Stimulated activated CD4-positive, alpha-beta T cell treated with anti-CD3 and anti-CD28 coated beads, TNF-alpha, amount 100 ng/mL, for 48 hours (primary cell): ENCODE measurements at places on chromosomes 1 and 21.

- no peak for DNase-seq
Observed at GRCh38 chr1:119914071-119914470, 17.8 kb upstream of the ADAM30 start.

DNA sequence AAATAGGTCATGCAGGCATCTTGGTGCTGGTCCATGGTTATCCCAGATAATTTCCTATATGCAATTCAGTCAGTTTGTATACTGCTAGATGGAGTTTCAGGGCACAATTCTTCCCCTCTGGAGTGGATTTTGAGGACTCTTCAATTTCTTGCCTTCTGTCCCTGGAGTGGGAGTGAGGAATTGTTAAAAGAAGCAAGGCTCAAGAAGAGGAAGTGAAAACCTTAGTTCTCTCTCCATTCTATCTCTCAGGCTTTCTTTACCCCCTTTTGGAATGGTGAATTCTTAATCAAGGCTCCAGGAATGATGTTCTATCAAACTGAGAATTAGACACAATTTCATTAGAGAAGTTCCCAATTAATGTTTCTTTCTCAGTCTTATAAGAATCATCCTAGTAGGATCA is 67.1 kb downstream of the RWDD3 start:
- DNase-seq: no peak

DNA sequence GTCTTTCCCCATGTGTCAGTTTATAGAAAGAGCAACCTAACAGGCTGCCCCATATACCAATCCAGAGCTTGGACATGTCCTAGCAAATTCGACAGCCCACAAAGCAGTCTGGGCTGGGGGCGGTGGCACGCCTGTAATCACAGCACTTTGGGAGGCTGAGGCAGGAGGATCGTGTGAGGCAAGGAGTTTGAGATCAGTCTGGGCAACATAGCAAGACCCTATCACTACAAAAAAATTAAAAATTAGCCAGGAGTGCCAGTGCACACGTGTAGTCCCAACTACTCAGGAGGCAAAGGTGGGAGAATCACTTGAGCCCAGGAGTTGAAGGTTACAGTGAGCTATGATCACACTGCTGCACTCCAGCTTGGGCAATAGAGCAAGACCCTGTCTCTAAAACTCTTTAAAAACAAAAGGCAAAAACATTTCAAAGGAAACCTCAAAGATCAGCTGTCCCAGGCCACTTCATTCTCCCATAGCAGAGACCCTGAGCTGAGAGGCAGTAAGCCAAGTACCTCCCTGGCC is 54.4 kb downstream of the SETD4 start:
- no peak for DNase-seq

DNA sequence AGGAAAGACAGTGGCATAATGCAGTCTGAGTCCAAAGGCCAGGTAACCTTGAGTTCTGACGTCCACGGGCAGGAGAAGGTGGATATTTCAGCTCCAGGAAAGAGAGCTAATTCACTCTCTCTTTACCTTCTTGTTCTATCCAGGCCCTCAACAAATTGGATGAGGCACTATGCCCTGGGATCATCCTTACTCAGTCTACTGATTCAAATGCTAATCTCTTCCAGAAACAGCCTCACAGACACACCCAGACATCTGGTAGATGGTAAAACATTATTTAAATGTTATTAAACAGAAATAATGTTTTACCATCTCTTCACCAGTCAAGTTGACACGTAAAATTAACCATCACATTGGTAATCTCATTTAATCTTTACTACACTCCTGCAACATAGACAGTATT is 73.0 kb downstream of the RBM11 start:
- no peak for DNase-seq

- no peak for DNase-seq
Observed at GRCh38 chr1:115604508-115604907, 37.3 kb upstream of the VANGL1 start.

- DNase-seq: no peak
Observed at GRCh38 chr1:180966312-180966711, 53.6 kb downstream of the KIAA1614 start.

- no peak for DNase-seq
Observed at GRCh38 chr1:27342778-27343638, 1.2 kb downstream of the SYTL1 start.

GRCh38 chr1:86788300-86789206 is 84.2 kb downstream of the SH3GLB1 start:
- DNase-seq: no peak

DNA sequence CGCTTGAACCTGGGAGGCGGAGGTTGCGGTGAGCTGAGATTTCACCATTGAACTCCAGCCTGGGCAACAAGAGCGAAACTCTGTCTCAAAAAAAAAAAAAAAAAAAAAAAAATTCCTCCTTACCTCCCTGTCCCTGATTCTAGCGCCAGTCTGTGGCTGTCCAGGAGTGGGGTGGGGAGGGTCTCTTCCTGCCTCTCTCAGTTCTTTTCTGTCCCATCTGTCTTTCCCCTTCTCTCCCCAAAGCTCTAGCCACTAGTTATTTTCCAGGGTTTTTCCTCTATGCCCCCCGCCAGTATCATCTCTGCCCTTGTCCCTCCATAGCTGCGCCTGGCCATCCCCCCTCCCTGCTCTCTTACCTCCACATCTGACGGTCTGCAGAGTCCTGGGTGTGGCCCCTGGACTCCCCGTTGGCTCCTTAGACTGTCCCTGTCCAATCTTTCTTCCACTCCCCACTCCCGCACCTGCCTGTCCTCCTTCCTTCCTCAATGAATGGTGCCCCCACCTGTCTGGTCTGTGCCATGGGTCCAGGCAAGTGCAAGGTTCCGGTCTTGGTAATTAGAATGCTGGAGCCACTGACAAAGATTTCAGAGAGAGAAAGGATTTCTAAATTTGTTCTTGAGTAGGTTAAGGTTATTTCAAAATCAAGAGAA is 1.6 kb upstream of the TMEM63A start:
- DNase-seq: no peak

DNA sequence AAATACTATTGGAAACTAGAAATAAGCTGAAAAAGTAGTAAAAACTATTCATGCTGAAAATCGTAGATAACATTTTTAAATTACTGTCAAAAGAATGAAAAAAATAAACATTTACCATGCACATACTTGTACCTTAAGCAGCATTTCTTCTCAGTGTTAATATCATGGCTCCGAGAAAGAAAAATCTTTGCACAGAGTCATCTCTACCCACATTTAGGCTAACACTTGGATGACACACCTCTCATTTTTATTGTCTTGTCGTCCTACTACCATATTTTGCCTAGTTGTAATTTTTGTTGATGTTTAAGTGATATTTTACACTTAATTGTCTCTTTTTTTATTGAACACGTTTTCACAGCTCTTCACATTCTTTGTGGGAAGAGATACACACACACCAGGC is 1.7 kb upstream of the TNFSF4 start:
- no peak for DNase-seq

DNA sequence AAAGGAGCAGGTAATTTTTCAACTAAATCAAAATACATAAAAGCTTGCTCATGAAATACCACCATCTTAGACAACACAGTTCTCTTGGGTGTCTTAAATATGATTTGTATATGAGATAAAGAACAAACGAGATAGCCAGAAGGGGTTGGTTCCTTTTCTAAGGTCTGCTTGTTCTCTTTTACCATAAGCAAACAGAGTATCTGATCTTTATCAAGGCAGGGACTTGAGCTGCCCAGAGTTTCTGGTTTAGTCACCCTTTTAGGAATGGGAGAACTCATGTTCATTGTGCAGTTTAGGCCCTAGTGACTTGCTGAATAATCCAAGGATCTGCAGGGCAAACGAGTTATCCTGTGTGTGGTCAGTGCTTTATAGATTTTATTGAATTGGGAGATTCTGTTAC is 3.0 kb upstream of the SUCO start:
- no peak for DNase-seq

DNA sequence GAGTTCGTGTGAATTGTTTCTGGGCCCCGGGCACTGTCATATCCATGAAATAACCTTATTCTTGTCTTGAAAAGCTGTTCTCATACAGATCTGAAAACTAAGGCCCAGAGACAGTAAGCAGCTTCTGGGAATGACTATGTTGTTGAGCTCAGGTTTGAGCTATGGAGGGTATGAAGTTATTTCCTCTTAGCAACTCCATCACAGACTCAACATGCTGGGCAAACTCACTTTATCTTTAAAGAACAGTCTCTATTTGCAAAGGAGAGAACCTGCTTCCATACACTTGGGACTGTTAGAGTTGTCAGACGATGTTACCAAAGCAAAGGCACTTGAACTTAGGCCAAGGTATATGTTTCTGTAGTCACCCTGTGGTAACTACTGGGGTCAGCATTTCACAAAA is 90.0 kb downstream of the GPR88 start:
- no peak for DNase-seq

GRCh38 chr1:167644551-167644950 is 14.5 kb downstream of the RCSD1 start:
- no peak for DNase-seq

DNA sequence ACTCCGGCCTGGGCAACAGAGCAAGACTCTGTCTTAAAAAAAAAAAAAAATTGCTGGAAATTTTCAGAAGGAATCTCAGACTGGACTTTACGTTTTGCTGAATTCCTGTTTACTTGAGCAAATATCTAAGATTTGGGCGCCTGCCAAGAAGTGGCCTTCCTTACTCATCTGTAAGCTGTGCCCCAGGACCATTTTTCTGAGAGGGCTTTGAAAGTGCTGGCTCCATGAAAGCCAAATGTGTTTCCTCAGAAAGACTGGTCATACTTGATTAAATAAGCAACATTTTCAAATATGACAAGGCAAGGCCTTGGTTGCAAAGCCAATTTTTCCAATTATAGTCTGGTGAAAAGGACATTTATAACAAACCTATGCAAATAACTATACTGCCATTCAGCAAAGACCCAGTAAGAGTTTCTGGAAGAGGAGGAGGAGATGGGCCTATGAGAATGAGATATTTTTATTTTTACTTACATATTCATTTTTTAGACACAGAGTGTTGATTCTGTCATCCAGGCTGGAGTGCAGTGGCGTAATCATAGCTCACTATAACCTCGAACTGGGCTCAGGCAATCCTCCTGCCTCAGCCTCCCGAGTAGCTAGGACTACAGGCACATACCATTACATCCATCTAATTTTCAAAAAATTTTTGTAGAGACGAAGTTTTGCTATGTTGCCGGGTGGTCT is 56.3 kb upstream of the HTR1D start:
- DNase-seq: no peak

DNA sequence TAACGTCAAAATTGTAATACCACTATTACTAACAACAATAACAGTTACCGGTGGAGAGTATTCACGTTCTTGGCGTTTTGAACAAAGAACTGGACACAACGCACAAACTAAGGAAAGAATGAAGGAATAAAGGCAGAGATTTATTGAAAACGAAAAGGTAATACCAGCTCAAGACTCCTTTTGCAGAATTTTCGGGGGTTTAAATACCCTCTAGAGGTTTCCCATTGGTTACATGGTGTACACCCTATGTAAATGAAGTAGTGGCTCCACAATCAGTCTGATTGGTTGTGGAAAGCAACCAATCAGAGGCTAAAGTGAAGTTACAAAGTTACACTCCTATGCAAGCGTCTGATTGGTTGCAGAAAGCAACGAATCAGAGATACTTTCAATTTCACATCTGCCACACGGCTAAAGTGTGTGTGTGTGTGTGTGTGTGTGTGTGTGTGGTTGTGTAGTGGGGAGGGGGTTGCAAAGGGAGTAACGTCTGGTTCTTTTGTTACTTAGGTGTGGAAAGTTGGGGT is 1.1 kb upstream of the GTF2B start:
- no peak for DNase-seq

DNA sequence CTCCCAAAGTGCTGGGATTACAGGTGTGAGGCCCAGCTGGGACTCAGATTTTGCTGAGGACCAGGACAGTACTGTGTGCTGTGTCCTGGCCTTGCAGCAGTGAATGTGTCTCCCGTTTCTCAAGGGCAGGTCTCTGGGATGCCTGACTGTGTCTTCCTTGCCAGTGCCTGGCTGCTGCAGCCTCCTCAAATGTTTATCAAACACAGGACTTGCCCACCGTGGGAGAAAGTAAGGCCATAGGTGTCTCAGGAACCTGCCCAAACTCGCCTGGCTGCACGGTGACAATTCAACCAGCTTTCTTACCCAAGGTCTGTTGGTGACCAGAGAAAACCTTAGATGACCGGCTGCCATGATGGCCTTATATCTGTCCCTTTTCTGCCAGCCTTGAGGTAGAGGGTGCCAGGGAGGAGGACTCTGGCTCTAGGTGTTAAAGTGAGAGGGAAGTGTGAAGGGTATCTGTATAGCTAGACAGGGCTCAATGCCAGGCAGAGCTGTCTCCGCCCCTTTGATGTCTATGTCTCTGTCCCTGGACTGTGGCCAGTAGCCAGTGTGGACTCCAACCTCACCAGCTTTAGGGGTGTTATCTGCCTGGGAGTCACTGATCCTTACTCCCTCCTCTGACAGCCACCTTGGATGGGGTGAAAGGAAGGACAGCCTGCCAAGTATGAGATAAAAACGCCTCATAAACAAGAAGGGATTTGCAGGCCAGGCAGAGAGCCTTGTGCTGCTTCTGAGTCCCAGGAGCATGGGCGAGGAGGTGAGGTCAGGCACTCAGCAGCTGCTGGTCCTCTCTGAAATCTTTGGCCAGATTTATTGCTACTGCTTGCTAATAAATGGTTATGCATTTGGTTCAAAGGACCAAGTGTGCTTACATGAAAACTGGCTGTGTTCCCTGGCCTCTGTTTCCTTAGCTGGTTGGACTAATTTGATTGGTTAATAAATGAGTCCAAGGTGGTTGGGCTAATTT is 22.3 kb downstream of the IL6R start:
- no peak for DNase-seq

- no peak for DNase-seq
Observed at GRCh38 chr1:14750490-14750889, 152.0 kb downstream of the KAZN start.

- no peak for DNase-seq
Observed at GRCh38 chr1:24874056-24874455, 56.0 kb downstream of the RUNX3 start.

GRCh38 chr21:33157303-33157702 is 72.4 kb upstream of the IFNAR2 start:
- DNase-seq: no peak

DNA sequence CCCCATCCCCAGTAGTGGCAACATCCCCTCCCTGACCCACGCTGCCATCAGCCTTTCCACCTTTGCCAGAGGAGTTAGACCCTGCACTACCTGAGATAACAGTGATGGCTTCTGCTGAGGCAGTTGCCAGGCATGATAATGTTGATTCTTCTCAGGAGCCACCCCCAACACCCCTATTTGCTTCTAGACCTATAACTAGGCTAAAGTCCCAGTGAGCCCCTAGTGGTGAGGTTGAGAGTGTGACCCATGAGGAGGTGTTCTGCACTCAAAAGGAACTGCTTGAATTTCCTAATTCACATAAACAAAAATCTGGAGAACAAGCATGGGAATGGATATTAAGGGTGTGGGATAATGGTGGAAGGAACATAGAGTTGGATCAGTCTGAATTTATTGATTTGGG is 159.6 kb upstream of the COL11A1 start:
- DNase-seq: no peak

- no peak for DNase-seq
Observed at GRCh38 chr1:204418174-204419063, 6.8 kb upstream of the PPP1R15B start.

GRCh38 chr21:34197561-34197960 is 124.2 kb downstream of the MRPS6 start:
- no peak for DNase-seq
